ENCODE measurements at places on chromosomes 7 and 10.

DNA sequence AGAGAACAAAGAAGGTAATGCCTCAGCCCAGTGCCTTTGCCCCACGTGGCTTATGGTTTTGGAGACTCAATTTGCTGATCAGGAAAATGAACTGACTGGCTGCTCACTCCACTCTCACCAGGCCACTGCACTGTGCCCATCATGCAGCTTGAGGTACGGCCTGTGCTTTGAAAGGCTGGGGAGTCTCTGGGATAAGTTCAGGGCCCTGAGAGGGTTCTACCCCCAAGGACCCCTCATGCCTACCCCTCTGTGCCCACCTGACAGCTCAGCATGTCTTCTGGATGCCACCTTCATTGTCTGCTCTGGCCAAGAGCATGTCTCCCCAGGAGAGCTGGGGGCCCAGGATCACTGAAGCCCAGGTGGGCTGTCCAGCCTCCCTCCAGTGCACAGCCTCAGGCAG is 45.5 kb upstream of the ZNF722 start:
- DNase-seq = no peak

- peak; percentile 75 for DNase-seq
Measured at GRCh38 chr7:25716421-25716820, 435.6 kb upstream of the NFE2L3 start.

DNA sequence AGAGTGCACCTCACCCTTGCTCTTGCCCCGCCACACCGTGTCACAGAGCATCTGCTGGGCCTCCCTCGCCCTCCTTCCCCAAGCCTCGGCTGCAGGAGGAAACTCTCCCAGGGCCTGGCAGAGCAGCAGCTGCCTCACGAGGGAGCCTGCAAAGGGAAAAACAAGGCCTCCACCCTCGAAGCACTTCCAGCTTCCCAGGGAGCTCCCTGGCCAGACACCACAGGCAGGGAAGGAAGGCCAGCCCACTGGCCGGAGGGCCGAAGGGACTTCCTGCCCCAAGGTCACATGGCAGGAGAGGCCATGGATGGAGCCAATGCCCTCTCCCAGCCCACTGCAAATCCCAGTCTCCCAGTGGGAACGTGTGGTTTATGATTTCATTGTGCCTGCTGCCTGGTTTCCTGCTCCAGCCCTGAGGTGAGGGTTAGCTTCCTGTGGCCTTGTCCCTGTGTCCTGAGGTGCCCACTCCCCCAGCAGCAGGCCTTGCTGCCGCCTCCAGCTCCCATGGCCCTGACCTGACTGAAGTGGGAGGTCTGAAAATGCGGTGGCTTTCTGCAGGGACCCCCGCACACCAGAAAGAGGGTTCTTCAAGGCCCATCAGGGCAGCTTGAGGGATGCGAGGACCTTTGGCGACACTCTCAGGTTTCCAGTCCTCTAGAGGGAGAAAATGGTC is 100.5 kb upstream of the PPIF start:
- peak; percentile 39 for DNase-seq

GRCh38 chr10:105681051-105681450 is 1040.0 kb downstream of the SORCS3 start:
- peak; percentile 58 for DNase-seq

- no peak for DNase-seq
Measured at GRCh38 chr7:108020585-108020984, 17.6 kb upstream of the LAMB1 start.

DNA sequence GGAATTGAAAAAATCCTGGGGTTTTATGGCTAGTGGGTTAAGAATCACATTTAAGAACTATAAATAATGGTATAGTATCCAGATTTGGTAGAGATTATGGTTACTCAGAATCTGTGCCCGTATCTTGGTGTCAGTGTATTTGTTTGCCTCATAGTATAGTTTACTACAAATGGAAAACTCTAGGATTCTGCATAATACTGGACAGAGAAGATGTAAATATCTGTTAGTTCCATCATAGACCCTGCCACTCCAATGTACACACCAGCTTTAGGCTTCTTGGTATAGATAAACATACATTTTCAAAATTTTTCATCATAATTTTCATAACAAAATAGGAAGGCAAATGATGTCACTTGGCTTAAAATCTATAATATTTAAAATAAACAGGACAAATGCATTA is 108.1 kb downstream of the CFTR start:
- DNase-seq = no peak

DNA sequence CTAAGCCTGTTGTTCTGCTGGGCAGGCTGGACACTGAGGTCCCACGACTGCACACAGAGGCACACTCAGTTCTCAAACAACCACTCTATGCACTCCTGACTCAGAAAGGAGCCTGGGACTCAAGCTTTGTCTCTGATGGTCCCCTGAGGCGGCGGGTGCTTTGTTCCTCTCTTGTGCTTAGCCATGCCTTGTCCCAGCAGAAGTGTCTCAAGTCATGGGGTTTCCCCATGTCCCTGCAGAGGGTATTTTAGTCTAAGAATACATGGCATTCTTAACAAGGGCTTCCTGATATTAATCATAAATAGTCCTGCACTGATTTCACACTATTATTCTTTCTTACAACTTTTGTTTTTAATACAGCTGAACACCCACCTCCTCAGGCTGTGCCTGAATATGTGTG is 72.5 kb downstream of the CXCL12 start:
- no peak for DNase-seq

DNA sequence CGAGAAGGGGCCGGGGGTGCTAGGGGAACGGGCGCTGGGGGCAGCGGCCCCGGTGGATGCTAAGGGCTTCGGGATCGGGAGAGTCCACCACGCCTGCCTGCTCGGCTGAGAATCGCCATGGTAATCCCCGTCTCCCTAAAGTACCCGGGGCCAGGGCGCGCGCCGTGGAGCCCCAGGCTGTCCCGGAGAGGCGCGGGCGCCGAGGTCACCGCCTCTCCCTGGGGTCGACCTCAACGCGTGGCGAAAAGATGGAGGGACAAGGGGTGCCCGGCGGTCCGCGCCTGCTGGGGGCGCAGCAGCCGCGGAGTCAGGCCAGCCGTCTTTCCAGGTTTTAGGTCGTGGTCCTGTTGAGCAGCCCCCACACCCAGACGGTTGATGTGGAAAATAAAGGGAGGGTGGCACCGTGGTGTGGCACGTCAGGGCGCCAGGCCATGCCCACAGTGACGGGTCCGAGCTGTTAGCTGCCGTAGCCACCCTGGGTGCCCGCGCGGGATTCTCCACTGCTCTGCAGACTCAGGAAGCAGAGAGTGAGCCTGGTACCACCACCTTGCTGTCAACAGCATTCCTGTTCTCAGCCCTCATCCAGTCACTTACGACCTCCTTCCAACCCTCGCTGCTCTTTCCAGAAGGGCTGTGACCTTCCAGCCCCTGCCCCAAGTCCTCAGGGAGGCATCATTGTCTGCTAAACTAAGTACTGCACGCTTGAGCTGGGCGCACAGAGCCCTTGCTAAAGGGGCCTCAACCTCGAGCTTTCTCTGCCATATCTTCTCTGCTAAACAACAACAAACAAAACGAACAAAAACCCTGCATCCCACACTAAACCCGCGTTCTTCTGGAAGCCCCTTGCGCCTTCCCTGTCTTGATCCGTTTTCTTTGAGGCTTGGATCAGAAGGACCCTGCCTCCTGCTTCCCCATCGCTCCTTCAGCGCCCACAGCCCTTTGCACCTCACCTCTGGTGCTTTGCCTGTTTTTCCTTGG is 666 bp downstream of the SMKR1 start:
- DNase-seq = no peak
